ENCODE measurements at places on chromosomes 2 and 18.

GRCh38 chr2:235845245-235845644 is 322.9 kb downstream of the GBX2 start:
- no peak for DNase-seq

GRCh38 chr18:46169464-46169941 is 65.3 kb downstream of the HAUS1 start:
- DNase-seq: peak; percentile 72

- DNase-seq: peak; percentile 46
Measured at GRCh38 chr18:22999212-22999611, 66.1 kb downstream of the RBBP8 start.

DNA sequence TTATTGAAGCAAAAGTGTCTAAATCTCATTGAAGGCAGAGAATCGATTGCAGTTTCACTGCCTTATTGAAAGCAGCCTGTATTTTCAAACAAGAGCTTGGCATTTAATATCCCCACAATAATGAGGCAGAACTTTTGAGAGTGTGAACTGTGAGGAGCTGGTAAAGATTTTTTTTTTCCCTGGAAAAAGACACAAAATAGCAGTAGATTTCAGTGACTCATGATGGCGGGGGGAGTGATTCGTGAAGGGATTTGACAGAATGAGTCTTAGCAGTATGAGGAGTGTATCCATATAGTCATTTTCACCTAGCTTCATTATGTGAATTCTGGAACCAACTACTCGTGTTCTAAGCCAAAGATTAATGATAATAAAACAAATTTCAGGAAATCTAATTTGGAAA is 242.9 kb downstream of the ARL6IP6 start:
- DNase-seq: no peak

DNA sequence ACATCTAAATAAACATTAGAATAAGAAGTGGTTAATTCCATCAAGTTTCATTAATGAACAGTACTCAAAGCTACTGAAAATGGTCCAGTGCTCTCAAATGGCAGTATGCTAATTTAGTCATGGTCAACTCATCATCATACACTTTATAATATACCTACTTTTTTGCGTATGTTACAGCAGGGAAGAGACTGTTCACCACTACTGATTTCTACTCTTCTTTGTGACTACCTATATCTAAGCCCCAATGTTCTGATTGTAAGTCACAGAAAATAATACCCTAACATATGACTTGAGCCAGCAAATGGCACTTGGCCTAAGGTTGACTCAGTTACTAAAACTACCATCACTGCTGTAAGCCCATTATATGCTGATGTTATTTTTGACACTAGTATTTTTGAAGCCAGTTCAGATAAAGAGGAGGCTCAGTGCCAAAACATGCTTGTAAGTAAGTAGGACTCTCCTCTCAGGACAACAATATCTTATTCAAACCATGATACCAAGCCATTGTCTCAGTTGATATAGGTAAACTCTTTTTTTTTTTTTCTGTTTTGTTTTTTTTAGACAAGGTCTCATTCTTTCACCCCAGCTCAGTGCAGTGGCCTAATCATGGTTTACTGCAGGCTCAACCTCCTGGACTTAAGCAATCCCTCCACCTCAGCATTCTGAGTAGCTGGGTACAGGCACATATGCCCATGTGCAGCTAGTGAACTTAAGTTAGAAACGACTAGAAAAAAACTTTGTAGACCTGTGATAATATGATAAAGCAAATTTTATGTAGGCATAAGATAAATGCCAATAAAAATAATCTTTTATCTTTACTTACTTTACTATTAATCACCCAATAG is 266.9 kb downstream of the ZNF385B start:
- no peak for DNase-seq

GRCh38 chr2:155622443-155622842 is 710.1 kb downstream of the NR4A2 start:
- DNase-seq: no peak

- no peak for DNase-seq
Measured at GRCh38 chr2:201942531-201942930, 91.1 kb upstream of the FZD7 start.

DNA sequence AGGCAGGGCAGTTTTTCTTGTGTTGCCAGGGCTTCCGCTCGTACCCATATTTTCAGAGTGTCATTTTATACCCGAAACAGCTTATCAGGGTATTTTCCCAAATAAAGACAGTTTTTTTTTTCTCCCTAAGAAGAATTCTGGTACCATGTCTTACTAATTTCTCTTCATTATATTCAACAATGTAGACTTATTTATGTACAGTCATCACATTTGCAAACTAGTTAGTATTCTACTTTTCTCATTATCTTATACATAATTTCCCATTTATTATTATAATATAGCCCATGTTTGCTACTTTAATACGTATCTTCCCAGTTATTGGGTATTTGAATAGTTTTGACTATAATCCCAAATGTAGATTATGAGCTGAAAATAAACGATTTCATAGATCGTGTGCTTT is 36.5 kb upstream of the PAIP2B start:
- DNase-seq: no peak

DNA sequence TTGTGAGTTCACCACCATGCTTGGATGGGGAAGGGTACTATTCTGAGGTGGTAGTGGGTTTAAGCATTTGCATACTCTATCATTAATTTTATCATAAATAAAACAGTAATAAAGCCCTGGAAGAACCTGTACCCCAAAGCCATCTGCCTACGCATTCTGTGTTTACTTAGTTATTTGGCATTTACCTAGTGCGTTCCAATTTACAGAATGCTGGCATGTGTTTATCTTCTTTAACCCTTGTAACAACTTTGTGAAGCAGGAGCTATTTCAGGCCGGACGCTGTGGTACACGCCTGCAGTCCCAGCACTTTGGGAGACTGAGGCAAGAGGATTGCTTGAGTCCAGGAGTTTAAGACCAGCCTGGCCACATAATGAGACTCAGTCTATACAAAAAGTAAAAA is 17.8 kb upstream of the ODC1 start:
- no peak for DNase-seq

- no peak for DNase-seq
Measured at GRCh38 chr2:149606251-149606811, 18.8 kb upstream of the MMADHC start.

DNA sequence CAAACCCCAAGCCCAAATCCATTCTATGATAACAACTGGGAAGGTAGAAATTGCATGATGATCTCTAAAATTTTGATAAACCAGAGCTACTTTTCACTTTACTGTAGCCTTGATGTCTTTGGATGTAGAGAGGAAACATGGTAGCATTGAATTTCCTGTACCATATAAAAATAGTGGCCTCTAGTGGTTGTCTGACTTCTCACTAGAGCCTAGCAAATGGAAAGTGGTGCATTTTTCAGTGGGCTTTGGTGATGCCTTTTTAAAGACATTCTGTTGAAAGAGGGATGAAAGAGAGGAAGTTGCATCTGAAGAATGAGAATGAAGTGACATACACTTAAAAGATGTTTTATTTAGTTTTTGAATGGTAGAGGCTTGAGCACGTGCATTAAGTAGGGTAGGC is 662.2 kb downstream of the XIRP2 start:
- DNase-seq: peak; percentile 5

DNA sequence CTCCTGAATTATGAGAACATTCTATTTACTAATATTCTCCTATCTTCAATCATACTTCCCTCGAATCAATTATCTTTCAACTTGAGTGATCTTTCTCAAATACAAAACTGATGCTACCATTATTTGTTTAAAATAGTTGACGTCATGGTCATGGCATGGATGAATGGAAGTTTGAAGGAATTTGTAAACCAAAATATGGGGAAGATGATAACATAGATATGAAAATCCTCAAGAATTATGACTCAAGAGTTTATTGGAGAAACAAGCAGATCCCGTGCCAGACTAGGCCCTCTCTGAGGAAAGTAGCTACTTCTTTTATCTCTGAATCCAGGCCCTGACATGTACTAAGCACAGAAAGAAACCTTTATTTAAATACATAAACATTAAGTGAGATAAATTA is 270.4 kb upstream of the MC4R start:
- no peak for DNase-seq

- DNase-seq: no peak
Measured at GRCh38 chr2:137955536-137955935, 8.7 kb upstream of the HNMT start.

GRCh38 chr2:224869601-224870233 is 153.6 kb upstream of the CCDC195 start:
- DNase-seq: peak; percentile 73

DNA sequence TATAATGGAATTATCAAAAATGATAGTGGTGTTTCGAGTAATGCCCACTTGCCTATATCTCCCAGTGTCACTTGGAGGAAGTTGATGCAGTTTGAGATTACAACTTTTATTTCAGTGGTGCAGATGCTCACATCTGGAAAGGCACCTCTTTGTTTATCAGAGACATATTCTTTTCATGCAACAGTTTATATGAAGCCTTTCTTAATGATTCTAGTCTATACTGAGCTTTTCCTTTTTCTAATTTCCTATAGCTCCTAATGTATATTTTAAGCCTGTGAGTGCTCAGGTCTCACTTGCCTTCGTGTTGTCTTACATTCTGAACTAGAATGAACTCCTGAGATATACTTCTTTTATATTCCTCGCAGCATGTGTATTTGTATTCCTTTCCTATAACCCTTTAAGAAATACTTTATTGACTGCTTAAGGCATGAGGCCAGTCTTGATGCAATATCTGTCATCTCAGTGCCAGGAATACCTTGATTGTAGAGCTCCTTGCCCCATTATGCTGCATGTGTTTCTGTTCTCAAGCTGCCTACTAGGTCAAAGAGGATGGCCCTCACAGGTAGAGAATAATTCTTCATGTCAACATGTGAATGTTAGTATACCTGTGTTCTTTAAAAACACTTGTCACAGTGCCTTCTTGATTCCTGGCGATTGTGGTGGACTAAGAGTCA is 52.6 kb downstream of the VRK2 start:
- DNase-seq: no peak

DNA sequence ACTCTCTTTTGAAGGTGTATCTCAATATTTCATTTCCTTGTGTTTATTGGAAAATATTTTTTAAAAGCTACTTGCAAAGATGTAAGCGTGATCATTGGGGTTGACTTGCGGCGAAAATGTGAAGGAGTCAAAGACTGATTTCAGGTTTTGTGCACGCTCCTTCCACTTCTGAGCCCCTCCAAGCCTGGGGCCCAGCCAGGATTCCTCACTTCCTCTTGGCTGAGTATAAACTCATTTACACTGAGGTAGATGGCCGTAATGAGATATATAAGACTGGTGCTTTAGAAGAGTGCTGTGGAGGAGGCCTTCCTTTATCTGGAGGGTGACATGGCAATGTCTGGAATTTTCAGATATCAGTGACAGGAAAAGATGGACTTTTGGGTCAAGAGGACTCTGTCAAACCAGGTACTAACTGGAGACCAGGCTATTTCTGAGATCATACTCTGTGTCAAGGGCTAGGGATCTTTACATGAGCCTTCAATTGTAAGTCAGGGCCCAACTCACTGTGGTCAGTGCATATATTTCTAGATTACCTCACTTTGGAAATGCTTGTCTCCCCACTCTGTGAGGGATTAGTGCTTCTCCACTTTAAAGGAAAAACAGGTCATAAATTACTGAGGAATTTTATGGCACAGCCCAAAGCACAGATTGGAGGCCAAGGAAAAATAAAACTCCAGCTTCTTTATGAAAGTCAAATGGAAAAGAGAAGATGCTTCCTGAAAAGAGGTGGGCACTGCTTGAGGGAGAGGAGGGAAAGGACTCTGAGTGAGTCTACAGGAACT is 22.8 kb downstream of the PRKCE start:
- peak; percentile 39 for DNase-seq

- DNase-seq: no peak
Measured at GRCh38 chr18:76451396-76452331, 43.4 kb downstream of the ZNF516 start.

DNA sequence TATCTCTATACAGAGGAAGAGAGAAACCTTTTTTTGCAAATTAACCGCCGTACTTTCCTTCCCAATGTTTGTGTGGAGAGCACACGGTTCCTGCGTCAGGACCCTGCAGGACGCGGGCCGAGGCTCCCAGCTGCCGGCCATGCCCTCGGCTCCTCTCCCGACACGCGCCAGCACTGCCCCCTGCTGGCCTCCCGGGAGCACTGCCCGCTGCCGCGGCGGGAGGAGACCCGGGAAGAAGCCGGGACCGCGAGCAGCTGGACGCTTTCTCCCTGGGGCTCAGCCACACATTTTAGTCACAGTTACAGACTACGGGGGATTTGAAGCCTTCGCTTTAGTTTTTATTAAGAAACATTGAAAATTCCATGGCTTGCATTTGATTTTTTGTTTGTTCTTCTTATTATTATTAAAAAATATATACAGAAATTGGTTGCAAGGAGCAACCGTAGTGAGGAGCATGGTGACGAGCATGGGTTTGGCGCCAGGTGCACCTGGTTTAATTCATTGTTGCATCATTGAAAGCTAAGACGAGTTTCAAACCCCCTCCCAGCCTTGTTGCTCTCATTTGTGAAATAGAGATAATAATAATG is 401.2 kb downstream of the GALR1 start:
- peak; percentile 93 for DNase-seq

GRCh38 chr18:6949800-6950586 is 167.6 kb downstream of the LAMA1 start:
- DNase-seq: no peak

DNA sequence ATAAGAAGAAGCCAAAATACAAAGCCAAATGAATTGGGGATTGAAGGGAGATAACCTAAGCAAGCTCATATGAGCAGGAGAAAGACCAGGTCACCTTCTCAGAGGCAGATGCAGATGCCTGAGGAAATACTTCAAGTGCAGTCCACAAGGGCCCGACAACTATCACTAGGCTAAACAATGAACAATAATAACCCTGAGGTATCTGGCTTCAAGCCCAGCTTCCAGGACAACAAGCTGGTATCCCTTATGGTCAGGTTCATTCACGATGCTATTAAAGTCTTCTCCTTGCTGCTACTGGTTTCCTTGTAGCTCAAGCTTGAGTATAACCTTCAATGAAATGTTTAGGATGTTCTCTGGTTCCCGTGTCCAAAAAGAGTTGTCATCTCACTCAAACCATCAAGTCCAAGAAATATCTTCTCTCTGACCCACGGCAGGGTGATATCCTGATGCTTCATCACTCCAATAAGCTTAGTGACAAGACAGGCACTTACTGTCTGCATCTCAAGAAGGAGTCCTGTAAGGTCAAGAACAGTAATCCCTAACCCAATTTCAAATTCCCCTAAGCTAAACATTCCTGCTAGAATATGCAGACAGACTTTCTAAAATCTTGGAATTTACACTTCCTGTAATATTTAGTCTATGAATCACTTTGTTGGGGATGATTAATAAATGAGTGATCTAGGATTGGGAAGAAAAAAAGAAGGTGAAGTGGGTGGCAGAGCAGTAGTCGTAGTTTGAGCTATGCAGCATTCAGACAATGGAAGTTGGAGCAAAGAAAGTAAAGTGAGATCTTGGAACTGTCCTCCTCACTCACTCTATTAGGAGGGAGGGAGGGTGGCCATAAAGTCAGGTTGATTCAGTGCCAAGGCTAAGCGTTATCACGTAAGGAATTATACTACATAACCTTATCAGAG is 33.1 kb downstream of the CHN1 start:
- peak; percentile 62 for DNase-seq

Data from GM03348 (cell line).